ENCODE measurements at places on chromosomes 5 and 9.

DNA sequence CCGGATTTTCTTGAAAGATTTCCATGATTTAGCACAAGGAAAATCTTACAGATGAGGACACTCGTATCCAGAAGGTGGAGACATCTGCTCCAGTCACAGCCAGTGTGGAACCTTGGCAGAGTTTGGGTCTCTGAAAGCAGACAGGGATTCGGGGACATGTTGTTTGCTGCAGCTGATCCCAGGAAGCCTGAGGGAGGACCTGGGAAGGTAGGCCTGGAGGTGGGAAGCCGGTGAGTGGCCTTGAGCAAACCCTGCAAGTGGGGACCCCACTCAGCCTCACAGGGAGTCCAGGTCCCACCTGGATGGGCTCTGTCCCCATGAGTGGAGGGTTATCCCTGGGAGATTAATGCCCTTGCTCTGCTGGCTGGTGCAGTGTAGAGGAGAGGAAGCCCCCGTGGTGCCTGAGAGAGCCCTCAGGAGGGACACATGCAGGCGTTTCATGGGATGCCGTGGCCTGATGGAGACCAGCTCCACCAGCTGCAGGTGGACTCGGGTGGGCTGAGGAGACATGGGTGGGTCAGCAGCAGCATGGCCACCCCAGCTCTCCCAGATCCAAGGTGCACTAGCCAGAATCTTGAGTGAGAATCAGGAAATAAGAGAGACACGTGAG is 7.8 kb downstream of the MRPS2 start:
- no peak for DNase-seq

- DNase-seq = no peak
Measured at GRCh38 chr9:71908825-71909224, 2.2 kb downstream of the ABHD17B start.

DNA sequence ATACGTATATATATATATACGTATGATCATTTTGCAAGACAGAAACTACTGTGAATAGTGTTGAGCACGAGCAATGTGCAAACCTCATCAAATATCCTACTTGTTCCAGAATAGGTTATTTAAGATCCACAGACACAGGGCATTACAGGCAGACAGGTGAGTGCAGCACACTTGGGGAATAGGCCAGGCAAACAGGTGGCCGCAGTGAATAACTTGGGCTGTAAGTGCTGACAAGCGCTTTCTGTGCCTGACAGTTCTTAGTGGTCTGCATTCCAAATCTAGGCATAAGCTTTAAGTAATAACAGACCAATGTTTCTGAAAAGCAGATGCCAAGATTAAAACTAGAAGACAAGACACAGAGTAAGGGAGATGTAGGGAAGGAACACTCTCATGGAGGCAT is 77.9 kb downstream of the LHFPL2 start:
- DNase-seq = no peak

GRCh38 chr9:89722712-89723111 is 117.9 kb downstream of the GADD45G start:
- DNase-seq = no peak

DNA sequence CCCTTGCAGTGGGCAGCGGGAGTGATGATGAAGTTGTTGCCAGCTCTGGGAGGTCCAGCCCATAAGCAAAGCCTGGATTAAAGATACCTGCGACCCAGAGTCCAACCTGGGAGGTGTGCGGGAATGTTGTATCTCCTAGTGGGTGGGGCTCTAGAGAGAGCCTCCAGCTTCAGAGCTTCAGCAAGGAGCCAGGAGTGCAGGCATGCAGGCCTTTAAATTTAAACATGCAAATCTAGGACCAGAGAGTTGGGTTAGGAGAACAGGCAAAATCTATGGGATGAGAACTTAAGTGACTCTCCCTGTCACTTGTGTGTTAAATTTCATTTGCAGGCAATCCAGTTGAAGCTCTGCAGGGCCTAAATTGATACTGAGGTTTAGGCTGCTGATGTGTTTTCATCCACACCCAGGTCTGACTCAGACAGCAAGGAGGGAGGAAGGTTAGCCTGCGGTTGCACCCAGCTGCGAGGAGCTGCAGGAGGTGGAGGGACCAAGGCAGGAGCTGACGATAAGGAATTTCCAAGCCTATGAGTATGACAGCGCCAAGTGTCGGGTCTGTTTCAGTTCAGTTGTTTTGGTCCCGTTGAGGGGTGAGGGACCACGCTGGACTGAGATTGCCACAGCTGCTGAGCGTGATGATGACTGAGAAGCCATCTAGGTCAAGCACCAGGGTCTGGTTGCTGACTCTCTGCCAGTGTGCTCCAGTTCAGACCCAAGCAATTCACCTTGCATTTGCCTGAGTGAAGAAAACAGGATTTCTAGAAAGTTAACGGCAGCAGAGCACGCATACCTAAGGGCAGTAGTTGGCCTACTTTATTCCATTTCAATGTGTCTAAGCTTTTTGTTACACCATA is 243.0 kb downstream of the ICE1 start:
- DNase-seq = no peak

DNA sequence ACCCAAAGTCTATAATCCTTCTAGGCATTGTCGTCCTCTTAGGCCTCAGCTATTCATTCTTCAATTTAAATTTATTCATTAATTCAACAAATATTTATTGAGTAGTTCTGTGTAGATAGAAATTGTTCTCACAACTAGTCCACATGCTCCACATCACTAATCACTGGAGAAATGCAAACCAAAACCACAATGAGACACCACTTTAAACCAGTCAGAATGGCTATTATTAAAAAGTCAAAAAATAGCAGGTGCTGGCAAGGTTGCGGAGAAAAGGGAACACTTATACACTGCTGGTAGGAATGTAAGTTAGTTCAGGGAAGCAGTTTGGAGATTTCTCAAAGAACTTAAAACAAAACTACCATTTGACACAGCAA is 51.1 kb upstream of the TNFSF15 start:
- no peak for DNase-seq

DNA sequence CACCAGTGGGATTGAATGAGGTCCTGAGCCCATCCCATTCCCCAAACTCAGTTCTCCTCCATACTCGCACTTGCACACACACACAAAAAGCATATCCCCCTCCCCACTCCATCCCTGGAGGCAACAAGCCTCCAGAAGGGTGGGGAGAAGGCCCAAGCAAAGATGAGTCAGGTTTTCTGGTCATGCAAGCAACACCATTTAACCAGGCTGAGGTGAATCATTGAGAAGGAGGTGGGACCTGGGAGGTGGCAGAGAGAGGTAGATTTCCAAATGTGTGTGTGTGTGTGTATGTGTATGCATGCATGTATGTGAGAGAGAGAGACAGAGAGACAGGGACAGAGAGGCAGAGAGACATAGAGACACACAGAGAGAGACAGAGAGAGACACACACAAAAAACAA is 185.2 kb upstream of the TRIM32 start:
- no peak for DNase-seq

DNA sequence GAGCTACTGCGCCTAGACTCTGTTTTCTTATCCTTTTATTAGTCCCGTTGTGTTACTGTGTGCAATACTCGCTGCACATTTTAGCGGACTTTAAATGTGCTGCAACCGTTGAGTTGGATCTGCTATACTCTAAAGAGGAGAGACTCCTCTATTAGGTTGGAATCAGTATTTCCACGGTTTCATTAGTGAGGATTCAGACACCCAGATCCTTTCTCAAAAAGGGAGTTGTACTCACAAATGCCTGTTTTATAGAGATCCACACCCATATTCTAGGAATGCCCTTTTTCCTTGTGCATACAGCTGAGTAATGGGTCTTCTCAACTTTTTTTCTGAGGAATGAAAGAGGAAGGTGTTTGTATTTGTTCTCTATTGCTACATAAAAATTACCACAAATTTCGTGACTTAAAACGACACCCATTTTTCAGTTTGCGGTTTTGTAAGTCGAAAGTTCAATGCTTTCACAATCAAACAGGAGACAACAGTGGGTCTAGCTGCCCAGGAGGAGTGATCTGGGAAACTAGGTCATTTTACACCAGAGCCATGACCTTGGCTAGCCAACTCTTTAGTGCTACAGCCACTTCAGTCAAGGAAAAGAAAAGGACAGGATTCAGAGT is 52.8 kb upstream of the SLC44A1 start:
- no peak for DNase-seq

DNA sequence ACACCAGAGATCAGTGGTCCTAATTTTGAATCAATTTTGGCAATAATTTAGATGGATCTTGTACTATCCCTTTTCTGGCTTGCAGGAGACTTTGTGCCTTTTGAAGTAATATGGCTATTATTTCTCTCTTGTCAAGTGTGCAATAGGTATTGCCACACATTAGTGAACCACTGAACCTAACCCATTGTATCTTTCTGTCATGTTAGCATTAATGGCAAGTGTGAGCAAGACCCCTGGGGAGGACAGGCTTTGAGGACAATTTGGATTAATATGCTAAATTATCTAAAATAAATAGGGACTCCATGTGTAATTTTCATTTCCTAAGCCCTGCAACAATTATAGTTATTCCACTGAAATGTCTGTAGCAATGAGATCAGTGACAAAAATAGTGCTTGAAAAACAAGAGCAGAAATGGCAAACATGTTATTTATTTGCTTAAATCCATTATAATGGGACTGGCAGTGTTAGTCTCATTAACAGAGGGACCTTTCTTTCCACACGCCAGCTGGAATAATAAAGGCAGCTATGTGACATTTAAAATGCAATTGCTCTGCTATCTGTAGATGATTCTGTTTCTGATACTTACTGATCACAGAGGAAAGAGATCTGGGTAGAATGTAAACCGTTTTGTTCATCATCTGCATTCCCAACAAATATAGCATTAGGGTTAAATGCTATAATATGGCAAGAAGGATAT is 753.3 kb upstream of the ZNF608 start:
- DNase-seq = no peak

GRCh38 chr5:86360801-86361200 is 256.9 kb upstream of the COX7C start:
- no peak for DNase-seq

DNA sequence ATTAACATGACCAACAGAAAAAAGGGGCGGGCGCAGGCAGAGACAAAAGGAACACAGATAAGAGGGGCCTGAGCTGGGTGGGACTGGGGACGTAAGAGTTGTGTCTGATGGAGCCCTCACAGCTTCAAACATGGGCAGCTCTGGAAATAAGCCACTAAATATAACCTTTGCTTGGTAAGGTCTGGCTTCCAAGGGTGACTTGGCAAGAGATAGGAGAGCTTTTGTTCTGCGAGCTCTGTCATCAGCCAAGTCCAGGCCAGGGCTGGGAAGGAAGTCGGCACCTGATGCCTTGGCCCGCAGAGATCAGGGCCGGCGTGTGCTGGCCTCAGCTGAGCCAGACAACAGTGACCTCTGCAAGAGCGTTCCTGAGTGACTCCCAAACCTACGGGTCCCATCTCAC is 11.8 kb downstream of the TRUB2 start:
- DNase-seq = no peak

- DNase-seq = no peak
Measured at GRCh38 chr5:171131497-171131896, 177.6 kb upstream of the TLX3 start.

Measured in NCI-H2171 (cell line).